CD4-positive, alpha-beta T cell treated with Interleukin-10 for 1 hour (primary cell): ENCODE measurements at places on chromosomes 13 and 19.

GRCh38 chr19:15779756-15780476 lies 7.5 kb upstream of the OR10H5 start:
- DNase-seq, result no peak

DNA sequence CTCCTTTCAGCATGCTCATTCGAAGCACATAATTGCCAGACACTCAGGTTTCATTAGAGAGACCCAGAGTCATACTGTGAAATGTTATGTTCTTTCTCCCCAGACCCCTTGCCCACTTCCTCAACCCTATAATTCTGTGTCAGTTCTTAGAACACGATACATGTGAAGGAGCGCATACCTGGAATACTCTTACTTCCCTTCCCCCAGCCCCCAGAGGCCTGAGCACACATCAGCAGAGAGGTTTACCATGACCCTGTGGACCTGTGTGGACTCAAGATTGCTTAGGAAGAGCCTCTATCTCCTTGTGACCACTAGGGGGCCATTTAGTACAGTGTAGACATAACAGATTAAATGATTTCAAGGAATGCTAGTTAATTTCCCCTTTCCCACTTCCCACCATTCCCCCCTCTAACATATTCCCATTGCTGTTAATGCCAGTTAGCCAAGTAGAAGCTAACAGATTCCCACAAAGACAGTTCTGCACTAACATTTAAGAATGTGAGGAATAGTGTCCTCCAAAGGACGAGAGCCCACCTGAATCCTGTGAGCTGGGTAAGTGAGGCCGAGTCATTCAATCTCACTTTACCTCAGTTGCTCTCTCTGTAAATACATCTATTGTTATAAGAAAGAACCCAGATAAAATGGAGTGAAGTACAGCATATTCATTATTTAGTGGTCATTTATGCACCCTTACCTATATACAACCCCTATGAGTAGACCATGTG lies 154.2 kb upstream of the MAB21L1 start:
- DNase-seq, result no peak

- DNase-seq, result no peak
Observed at GRCh38 chr19:19077103-19077502, 13.3 kb downstream of the SLC25A42 start.

GRCh38 chr19:18906605-18907519 lies 10.9 kb upstream of the CERS1 start:
- DNase-seq, result no peak

GRCh38 chr19:36986601-36987000 lies 70.5 kb downstream of the ZNF568 start:
- no peak for DNase-seq

GRCh38 chr19:43310221-43310620 lies 40.9 kb upstream of the PSG9 start:
- DNase-seq, result no peak

- DNase-seq, result no peak
Observed at GRCh38 chr13:110447058-110447511, 114.4 kb downstream of the RAB20 start.

DNA sequence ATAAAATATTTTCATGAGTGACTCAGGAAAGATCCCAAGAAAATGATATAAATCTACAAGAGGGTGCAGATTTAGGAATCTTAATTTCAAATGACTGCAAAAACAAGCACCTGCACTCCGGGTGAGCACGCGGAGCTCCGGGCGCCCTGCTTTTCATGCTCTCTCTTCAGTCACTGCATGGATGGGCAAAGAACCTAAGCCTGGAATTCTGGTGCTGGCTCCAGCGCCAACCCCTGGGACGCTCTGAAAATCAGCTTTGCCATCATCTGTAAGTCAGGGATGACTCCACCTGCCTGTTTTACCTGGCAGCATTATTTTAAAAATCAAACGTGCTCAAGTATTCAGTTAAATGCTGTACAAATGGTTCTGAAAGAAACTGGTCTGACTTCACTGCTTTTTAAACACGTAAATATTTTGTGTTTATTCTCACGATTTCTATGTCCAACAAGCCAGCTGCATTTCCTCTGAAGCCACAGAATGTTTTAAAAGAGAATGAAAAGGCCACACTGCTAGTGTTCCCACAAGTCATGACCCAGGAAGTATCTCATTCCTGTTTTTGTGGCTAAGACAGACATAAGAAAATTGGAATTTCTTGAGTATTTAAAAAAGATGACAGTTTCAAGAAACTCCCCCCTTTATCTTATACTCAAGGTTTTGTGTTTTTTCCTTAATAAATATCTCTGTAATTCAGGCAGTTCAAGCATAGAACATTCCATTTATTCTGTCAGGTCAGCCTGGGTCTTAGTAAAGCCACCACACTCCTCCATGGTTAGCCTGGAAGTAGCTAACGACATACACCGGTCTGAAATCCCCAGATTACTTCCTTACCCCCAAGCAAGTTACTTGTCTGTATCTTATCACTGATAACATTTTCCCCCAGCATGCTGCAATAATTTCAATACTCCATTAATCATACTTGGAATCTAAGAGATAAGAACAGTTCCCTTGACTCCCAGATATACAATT lies 81.1 kb downstream of the COL4A1 start:
- DNase-seq, result no peak

- DNase-seq, result no peak
Observed at GRCh38 chr19:53826876-53827275, 2.8 kb upstream of the NLRP12 start.

DNA sequence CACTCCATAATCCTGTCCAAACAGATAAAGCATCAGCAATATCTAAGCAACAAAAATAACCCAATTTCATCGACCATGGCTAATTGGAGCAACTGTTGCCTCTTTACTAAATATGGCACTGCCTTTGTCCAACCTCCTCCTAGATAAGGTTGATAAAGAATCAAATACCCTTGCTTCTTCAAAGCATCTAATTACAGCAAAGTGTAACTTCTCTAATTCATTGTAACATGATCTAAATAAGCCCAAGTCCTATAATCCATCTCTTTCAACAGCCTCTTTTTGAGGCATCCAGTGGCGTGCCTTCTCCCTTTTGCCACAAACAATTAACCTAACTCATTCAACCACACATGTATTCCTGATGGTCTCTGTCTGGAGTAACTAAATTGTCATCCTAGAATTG lies 81.7 kb upstream of the KLHL1 start:
- no peak for DNase-seq

DNA sequence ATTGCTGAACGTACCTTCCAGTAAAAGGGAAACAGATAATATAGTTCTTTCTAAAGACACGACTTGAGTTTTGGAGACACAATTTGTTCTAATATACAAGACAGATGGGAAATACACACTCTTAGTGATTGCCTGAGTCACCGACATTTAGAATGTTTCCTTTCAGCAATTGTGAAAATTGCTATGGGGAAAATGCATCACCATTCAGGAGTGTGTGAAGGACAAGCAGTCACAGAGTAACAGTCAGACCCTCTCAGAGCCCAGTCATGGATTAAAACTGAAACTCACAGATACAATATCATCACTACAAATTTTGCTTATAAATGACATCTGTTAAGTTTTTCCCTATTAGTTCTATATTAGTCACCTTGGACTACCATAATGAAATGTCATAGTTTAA lies 286.1 kb downstream of the SPRY2 start:
- no peak for DNase-seq

GRCh38 chr13:54950546-54950945 lies 1921.9 kb downstream of the OLFM4 start:
- no peak for DNase-seq

DNA sequence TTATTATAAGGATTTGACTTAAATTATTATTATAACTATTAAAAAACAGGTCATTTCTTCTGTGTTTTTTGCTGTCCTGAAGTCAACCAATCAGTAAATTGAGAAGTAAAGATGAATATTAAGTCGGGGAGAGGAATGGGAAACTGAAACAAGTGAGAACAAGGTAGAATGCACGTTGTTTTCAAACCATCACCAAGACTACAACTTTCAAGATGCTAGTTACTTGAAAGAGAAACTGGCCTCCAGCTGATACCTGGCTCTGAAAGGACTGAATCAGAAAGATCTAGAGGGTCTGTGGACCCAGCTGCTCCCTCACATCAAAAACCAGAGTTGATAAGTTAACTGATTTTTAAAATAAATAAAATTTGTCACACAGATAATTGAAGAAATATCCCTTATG lies 1301.5 kb upstream of the ATXN8OS start:
- DNase-seq, result no peak

GRCh38 chr19:38321646-38322196 lies 2.1 kb downstream of the KCNK6 start:
- DNase-seq, result no peak

DNA sequence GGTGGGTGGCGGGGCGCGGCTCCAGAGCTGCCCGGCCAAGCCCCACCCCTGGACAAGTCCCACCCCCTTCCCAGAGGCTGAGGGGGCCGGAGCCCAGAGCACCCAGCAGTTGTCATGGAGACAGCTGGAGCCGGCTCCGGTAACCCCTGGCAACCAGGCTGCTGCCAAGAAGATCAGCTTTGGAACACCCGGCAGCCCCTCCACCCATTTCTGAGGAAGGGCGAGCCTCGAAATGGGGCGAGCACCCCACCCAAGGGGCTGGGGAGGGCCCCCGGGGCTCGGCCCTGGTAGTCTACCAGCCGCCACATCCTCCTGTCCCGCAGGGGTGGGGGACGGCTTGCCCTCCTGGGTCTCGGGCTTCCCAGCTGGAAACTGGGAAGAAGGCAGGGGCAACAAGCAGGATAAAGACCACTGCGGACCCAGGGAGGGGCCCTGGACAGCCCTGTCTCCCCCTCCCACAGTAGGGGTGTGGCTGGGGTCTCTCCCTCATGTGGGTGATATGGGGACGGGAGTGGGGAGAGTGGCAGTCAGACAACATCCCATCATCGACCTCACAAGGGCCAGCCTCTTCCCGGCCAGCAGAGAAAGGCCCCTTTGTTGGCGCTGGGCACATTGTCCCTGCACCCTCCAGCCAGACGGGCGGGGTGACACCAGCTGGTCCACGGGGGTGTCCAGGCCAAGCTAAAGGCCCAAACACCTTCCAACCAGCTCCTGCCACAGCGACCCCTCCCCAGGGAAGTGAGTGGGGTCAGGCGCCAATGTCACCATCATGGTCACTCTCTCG lies 1.5 kb downstream of the CERS1 start:
- DNase-seq, result no peak

DNA sequence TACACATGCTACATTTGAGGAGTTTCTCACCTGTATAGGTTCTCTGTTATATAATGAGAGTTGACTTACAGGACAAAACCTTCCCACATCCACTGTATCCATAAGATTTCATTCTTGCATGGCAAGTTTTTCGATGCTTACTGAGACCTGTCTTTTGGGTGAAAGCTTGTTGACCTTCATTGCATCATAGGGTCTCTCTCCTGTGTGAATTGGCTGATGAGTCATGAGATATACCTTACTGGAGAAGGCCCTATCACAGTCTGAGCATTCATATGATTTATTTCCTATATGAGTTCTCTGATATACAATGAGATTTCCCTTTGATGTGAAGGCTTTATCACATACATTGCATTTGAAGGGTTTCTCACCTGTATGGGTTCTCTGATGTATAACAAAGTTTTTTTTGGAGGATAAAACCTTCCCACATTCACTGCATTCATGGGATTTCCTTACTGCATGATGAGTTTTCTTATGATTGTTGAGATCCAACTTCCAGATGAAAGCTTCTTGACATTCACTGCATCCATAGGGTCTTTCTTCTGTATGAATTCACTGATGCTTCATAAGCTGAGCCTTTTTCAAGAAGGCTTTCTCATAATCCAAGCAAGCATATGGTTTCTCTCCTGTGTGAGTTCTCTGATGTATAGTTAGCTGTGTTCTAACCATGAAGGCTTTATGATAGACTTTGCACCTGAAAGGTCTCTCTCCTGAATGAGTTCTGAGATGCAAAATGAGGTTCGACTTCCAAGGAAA lies 25.7 kb downstream of the ZNF577 start:
- DNase-seq, result no peak

DNA sequence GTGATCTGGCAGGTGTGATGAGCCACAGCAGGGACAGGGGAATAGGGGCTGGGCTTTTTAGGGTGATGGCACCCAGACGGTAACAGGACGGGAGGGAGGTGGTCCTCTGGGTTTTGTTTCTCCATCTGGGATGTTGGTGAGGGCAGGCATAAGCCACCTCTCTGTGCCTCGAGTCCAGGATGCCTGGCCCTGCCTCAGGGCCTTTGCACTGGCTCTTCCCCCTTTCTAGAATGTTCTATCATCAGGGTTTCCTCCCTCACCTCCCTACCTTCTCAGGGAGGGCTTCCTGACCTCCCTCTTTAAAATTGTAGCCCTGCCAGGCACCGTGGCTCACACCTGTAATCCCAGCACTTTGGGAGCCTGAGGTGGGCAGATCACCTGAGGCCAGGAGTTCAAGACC lies 6.6 kb downstream of the CERS4 start:
- DNase-seq, result no peak

DNA sequence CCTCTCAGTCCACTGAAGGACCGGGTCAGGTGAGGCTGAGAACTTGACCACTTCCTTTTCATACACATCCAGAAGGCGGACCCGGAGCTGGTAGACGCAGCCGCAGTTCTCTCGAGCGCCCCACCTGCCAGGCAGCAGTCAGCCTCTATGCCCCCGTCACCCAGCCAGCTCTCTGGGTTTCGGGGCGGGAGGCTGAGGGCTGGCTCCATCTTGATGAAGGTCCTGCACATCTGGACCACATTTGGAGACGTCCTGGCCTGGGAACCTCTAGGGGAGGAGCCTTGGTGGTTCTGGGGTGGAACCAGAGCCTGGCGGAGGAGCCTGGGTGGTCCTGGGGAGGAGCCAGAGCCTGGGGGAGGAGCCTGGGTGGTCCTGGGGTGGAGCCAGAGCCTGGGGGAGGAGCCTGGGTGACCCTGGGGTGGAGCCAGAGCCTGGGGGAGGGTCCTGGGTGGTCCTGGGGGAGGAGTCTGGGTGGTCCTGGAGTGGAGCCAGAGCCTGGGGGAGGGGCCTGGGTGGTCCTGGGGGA lies 14.3 kb downstream of the MRPS12 start:
- no peak for DNase-seq

GRCh38 chr13:85406269-85406975 lies 392.8 kb downstream of the SLITRK6 start:
- no peak for DNase-seq

DNA sequence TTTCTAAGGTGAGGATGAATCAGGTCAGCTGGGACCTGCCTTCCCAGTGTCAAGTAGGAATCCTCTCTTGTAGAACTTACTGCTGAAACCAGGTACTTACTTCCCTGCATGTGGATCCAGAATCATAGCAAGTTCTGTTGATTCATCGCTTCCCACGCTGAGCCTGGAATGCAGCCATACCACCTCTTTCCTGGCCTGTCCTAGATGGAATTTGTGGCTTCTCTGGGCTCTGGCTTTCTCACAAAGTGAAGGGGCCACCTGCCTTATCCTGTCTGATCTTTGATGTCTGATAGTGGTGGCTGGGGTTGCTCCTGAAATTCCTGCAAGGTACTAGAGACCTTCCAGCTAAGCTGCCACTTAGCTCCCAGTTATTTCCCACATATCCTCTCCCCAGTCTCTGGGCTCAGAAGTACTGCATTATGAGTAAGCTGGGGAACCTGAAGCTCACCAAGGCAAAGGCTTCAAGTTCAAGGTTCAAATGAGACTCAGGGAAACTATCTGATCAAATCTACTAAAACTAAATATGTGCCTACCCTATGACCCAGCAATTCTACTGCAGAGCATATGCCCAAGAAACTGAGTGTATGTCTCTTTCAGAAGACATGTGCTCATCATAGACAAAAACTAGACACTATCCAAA lies 103.5 kb downstream of the SUCLA2 start:
- no peak for DNase-seq

GRCh38 chr19:29752450-29753025 lies 37.5 kb upstream of the C19orf12 start:
- no peak for DNase-seq
